Stimulated activated CD8-positive, alpha-beta memory T cell treated with anti-CD3 and anti-CD28 coated beads, Interleukin-4, amount 100 ng/mL, for 4 hours (primary cell): ENCODE measurements at places on chromosomes 2 and 18.

- DNase-seq = no peak
Observed at GRCh38 chr2:200221055-200221955, 85.2 kb upstream of the SPATS2L start.

DNA sequence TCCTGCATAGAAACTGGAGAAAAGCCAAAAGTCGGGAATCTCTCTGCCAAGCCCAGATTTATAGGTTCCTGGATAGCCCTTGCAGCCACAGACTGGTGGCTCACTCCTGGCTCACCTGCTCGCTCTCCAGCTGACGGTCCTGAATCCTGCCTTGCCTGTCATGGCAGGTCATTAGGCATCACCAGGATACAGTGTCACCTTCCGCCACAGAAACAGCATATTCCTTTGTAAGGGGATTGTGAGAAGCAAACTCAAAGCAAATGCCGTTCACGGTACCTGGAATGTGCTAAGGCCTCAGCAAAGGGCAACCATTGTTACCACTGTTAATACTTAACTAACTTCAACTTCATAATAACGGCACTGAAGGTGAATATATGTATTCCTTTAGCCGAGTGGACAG is 57.1 kb upstream of the GPR45 start:
- DNase-seq = no peak

DNA sequence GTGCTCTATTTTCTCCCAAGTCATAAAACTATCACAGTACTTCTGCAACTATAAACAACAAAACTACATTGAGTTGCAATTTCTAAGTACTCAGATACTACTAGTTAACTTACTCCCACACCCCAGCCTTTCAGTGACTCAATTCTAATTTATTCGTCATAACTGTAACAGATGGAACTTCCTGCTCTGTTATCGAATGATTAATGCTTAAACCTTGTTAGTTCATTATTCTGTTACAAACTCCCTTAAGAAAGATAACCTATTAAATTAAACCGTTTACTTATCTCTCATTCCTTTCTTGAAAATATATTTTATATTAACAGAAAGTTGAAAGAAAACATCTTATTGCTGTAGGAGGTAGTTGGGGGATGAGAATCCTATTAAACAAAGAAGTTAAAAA is 17.0 kb downstream of the TNFAIP6 start:
- no peak for DNase-seq

- DNase-seq = no peak
Observed at GRCh38 chr2:199662255-199662654, 188.7 kb downstream of the FTCDNL1 start.

DNA sequence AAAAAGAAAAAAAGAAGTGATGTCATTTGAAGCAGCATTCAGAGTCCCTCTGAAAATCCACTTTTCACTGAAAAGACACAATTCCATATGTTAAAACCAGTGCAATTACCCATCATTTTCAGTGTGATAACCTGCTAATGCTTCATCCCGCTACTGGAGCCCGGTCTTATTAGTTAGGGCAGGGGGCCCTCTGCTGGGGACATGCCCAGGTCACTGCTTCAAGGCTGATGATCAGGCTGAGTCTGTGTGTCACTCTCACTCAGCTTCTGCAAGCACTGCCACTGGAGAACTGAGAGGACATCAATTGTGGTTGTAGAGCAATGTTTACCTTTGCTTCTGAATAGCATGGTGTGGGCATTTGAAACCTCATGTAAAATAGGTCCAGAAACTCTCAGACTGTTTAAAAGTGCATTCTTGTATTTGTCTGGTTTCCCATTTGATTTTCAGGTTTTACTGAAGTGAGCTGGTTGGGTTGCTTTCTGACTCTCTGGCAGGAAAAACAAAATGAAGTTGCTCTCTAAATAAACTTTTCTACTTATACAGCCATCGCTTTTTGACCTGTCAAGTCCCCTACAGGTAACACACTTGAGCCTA is 49.2 kb upstream of the NXPH2 start:
- no peak for DNase-seq

GRCh38 chr18:3152294-3152693 is 67.5 kb downstream of the MYOM1 start:
- no peak for DNase-seq

DNA sequence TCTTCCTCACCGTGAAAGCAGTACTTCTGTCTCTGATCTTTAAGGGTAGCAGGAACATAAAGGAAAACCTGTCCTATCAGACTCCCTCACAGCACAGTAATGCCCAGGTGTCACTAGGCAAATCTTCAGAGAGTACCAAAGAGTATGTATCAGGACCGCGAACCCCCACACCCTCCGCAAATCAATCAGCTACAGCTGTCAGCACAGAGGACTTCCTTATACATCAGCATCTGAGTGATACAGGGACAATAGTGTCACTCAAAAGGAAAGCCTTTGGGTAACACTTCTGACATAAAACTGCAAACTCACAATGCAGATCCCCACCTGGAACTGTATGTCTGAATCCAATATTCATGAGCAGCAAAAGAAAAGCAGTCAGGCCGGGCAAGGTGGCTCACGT is 2.6 kb downstream of the AFG3L2 start:
- DNase-seq = no peak

- DNase-seq = no peak
Observed at GRCh38 chr2:238853721-238854120, 5.8 kb downstream of the TWIST2 start.

DNA sequence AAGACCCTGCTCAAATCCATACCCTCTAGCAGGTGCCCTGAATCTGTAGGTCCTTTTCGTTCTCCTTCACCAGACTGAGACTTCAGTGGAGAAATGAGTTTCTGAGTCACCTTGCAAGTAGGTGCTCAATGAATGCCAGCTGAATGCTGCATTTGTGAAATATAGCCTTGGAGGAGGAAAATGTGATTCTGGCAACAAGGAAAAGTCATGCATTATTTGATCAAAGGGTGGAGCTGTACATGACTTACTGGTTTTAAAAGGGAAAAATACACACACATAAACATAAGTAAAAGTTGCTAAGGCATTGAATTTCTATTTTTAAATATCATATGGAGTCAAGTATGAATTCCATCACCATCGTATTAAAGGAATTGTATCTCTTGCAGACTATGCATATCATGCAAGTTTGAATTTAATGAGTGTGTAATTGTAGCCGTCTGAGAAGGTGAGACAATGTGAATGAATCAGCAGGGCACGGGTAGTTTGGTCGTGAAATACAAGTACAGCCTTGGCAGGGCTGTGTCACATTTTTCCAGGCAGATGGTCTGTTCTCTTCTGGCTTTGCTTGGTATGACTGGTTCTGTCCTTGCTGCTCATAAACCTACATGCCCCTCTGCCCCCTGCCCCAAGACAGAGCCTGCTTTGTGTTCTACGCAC is 160.8 kb downstream of the COL6A3 start:
- DNase-seq = no peak
